ENCODE measurements at places on chromosomes 2 and 18.
A peak's percentile ranks its signal among the peaks of the same experiment; 100 is the strongest.

- no peak for DNase-seq
Measured at GRCh38 chr2:38167968-38168350, 92.0 kb upstream of the CYP1B1 start.

DNA sequence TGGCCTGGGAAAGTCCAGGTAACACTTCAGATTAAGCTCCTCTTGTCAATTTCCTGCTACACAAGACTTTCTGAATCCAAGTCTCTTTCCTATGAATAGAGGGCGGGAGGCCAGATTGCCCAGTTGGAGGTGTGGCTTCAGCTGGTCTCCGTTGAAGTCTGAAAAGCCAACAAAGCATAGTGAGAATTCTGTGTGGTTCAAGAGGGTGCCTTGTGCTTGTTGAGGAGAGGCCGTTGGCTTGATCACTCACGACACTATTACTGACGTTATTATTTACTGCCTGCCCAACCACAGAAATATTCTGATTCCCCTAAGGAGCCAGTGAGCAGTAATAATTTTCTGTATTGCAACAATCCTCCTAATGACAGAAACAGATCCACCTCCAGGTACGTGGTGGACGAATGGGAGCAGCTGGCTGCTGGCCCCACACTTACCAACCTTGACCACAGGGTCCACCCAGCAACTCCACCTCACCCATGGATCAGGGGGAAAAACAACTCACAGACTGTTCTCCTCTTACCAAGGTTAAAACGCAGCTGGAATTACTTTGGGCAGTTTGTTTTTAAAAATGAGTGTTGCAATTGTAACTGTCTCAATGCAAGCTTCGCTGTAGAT, 21.9 kb downstream of the NRP2 start:
- DNase-seq = no peak

- DNase-seq = peak; percentile 74
Measured at GRCh38 chr2:184780944-184781343, 182.6 kb downstream of the ZNF804A start.

DNA sequence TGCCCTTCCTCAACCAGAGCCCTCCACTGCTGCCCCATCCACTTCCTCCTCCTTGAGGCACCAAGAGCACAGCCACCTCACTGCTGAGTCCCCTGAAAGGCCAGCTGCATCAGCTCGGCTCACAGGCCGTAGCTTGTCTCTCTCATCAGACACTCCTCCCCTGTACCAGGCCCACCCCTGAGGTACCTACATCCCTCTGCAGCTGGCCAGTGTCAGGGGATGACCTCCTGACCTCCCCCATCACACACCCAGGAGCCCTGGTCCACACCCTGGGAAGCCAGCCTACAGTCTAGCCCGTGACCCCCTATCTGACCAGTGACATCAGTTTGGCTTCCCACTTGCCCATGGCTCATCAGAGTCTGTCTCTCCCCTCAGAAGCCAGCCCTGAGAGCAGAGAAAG, 205.6 kb downstream of the TNS1 start:
- DNase-seq = no peak

GRCh38 chr2:233565685-233566140, 869 bp downstream of the USP40 start:
- no peak for DNase-seq

DNA sequence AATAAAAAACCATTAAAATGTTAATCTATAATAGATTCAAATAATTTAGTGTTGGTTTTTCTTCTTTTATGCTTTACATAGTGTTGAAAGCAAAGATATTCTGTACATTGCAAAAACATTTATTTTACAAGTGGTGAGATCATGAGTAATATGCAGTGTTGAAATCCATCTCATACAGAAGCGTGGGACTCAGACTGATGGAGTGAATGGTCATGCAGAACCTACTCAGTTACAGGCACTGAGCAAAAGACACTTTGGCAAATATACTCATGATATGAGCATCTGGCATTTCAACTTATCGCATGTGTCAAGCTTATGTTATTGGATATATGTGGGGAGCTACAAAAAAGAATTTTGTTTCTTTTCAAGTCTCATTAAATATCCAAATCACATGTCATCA, 620.2 kb upstream of the NETO1 start:
- peak; percentile 22 for DNase-seq

GRCh38 chr2:3522961-3523421, 3.7 kb upstream of the ADI1 start:
- DNase-seq = peak; percentile 63

All from fibroblast of the aortic adventitia (primary cell).